ENCODE measurements at places on chromosomes 16 and 17.

GRCh38 chr17:73957564-73957963 lies 245.9 kb upstream of the RPL38 start:
- DNase-seq: no peak

- no peak for DNase-seq
These were observed 4.4 kb downstream of the HDAC5 start for GRCh38 chr17:44119062-44119461.

GRCh38 chr17:72145962-72146361 lies 25.1 kb downstream of the SOX9 start:
- no peak for DNase-seq

DNA sequence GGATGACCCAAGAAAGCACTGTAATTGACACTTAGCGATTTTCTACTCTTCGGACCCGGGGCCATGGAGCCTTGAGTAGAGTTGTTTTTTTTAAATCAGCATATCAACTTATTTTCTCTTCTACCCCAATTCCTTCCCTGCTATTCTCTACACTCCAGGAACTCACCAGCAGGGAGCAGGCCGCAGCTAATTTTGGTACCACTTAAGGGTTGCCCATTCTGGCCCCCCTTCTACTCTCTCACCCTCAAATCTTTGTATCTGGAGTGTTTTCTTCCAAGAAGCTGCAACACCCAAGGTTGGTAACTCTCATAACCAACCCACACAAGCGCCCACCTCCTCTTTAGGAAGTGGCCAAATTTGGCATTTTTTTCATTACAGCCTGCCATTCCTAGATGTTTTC lies 5.5 kb upstream of the ERAL1 start:
- no peak for DNase-seq

DNA sequence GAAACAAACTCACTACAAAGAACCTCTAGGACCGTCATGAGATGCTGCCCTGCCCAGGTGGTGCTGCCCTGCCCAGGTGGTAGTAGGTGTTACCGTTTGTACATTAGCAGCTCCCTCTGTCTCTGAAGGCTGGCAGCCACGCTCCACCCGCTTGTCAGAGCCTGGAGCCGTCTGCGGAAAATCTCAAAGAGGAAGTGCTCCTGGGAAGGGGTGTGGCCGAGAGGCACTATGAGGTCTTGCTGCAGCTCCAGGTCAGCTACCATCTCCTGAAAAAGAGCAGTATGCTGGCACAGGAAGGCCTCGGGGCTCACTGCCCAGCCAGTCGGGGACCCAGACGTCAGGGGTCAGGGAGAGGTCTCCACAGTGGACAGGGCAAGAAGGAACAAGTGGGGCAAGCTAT lies 28.3 kb downstream of the ZNF276 start:
- DNase-seq: no peak

- peak; percentile 4 for DNase-seq
These were observed 21.3 kb upstream of the HEXD start for GRCh38 chr17:82396601-82397435.

GRCh38 chr17:63039899-63040602 lies 74.0 kb downstream of the TANC2 start:
- no peak for DNase-seq

GRCh38 chr16:77684181-77684526 lies 38.2 kb upstream of the NUDT7 start:
- no peak for DNase-seq

- DNase-seq: no peak
These were observed 481 bp downstream of the CNTROB start for GRCh38 chr17:7932483-7932891.

- no peak for DNase-seq
These were observed 1.6 kb upstream of the SLC5A10 start for GRCh38 chr17:18950346-18950745.

GRCh38 chr16:68319185-68319908 lies 8.5 kb downstream of the PRMT7 start:
- no peak for DNase-seq

- DNase-seq: no peak
These were observed 10.8 kb downstream of the CDH5 start for GRCh38 chr16:66377324-66377723.

DNA sequence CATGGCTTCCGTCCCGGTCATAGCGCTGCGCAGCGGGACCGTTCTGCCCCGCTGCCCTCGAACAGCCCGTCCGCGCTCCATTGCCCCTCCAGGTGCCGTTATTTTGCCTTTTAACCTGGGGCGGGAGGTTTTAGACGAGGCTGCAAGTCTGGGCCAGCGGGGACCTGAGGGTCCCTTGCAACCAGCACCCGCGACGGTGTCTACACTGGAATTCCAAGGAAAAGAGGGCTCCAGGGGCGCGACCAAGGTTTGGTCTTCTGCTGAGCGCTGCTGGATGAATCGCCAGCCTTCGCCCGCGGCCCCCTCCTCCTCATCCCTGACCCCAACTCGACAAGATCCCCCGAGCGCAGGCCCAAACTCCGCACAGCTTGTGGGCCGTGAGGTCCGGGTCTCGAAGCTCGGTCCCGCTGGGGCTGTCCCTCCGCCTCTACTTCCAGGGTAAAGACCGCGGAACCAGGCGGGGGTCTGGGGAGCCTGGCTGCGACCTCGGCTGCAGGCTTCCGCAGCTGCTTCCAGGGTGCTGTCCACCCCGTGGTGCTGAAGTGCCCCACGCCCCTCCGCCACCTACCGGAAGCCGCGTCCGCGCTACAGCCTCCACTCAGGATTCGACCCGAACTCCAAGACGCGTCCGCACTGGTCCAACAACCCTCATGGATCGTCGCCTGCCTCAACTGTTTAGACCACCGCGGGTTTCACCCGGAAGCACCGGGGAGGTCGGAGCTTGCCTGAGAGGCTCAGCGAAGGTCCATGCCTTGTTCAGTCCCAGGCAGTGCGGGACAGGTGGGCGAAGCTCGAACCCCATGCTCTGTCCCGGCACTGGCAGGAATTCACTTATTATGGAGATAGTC lies 10.1 kb upstream of the CA4 start:
- DNase-seq: peak; percentile 85

DNA sequence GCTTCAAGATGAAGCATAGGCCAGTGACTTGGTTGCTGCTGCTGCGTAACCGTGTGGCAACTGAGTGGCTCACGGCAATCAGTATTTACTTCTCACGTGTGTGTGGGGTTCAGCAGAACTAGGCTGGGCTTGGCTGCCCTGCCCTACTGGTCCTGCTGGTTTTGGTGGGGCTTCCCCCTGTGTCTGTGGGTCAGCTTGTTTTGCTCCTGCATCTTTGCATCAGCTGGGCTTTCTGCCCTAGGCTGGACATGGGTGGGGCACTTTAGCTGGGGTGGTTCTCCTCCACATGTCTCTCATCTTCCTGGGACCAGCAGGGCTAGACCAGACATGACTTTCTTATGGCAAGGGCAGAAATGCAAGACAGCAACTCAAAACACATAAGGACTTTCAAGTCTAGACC lies 550.5 kb downstream of the MAF start:
- no peak for DNase-seq

DNA sequence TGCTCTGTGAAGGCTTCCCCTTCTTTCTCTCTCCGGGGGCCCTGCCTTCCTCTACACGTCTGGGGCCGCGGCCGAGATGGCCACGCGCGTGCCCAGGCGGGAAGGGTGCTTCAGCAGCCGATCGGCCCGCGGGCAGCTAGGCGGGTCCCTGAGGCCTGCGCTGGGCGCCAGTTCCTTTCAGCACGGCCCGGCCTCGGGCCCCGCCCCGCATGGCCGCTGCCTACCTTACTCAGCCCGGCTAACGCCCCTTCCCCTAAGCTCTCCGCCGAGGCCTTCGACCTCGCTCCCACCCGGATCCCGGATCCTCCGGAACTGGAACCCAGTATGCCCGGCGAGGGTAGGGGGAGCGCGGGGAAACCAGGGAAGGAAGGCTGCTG lies 335 bp downstream of the TMEM11 start:
- no peak for DNase-seq

DNA sequence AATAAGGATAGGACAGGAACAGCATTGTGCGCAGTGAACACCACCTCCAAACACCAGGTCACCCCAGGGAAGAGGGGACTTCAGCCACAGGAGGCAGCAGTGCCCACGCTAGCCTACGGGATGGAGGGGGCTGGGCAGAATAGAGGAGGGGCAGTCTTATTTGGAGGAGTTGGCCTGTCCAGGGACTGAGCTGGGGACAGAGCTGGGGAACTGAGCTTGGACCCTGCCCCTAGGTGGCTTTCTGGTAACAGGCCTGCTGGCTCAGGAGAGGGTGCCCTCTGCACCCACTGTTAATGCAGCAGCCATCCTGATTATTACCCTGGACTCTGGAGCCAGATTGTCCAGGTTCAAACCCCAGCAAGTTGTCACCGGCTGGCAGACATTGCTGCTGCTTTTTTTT lies 9.3 kb downstream of the CCDC102A start:
- DNase-seq: no peak

DNA sequence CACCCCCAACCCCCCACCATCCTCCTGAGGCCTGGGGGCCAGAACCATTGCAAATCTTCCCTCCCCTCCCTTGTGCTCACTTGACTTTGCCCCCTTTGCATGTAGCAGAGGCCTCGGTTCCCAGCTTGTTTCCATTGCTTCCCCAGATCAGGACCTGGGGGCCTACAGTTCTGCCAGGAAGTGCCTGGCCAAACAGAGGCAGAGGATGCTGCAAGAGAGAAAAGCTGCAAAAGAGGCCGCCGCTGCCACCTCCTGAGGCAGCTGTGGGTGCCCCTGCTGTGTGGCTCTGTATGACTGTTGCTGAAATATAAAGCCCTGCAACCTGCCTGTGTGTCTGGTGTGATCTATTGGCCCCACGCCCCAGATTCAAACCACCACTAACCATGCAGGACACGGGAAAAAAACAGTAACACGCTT lies 2.3 kb downstream of the NDUFB10 start:
- DNase-seq: no peak

GRCh38 chr17:57589151-57590034 lies 155.7 kb downstream of the CCDC182 start:
- no peak for DNase-seq

DNA sequence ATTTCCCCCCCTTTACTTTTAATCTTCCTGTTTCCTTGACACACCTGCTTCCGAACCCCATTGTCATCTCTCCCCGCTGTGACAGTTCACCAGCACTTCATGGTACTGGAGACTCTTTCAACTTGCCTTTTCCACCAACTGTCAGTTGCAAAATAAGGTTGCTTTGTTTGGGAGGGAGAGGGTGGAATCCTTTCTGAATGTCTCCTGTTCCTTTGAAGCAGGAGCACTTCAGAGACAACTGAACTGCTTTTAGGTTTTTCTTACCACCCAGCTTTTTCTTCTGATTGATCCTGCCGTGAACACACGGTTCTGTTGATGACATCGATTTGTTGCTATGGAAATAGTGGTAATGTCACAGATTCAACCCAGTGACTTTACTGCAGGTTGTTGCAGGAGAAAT lies 42.0 kb downstream of the RPA1 start:
- no peak for DNase-seq

- DNase-seq: no peak
These were observed 53.9 kb downstream of the ADCY9 start for GRCh38 chr16:4062212-4062802.

GRCh38 chr17:58492238-58493121 lies 4.3 kb upstream of the HSF5 start:
- no peak for DNase-seq

GRCh38 chr17:66930933-66931332 lies 33.6 kb upstream of the CACNG4 start:
- no peak for DNase-seq

DNA sequence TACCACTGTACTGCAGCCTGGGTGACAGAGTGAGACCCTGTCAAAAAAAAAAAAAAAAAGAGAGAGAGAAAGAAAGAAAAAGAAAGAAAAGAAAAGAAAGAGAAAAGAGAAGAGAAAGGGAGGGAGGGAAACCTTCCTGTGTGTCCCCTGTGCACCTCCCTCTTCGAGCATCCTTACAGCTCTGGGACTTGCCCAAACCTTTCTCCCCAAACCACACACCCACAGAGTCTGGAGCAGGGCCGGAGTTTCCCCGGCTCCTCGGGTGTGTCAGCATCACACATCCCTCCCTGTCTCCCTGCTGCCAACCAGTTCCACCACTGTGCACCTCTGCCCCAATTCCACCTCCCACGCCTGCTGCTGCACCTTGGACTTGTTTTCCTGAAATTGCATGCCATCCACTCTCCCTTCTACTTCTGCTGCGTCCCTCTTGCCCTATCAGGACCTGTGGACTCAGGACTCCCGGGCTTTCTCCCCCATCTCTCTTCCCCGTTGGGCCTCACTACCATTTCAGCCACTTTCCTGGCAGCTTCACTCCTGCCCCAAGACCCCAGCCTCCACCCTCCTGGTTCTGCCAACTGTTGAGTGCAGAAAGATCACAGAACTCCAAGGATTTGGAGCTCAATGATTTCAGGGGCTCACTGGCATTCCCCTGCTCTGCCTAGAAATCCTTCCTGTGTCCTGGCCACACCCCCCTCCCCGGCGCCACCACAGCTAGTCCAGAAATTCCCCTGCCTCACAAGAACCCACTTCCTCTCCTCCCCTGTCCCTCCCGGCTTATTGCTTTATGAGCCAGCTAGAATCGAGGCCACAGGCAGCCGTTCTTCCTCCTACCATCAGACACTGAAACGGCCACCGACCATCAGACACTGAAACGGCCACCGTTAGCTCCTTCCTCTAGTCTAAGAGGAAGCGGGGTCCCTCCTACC lies 3.7 kb upstream of the CDK3 start:
- DNase-seq: peak; percentile 67

DNA sequence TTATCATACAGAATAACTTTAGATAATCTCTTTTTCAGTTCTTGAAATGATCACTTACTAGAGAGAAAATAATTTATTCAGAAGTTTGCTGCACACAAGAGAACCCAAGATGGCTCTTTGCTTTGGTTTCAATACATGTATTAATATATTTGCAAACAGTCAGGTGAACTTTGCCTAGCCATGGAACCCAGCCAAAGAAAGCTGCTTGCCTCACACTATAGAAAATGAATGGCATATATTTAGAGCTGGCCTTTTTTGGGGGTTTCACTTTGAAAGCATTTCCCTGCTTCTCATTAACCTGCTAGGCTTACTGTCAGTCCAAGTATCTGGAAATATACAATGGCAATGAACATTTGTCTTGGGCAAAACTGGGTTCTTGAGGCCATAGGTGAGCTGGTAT lies 75.3 kb downstream of the MRTFB start:
- DNase-seq: no peak

GRCh38 chr17:37064206-37064605 lies 115.5 kb downstream of the AATF start:
- DNase-seq: no peak

DNA sequence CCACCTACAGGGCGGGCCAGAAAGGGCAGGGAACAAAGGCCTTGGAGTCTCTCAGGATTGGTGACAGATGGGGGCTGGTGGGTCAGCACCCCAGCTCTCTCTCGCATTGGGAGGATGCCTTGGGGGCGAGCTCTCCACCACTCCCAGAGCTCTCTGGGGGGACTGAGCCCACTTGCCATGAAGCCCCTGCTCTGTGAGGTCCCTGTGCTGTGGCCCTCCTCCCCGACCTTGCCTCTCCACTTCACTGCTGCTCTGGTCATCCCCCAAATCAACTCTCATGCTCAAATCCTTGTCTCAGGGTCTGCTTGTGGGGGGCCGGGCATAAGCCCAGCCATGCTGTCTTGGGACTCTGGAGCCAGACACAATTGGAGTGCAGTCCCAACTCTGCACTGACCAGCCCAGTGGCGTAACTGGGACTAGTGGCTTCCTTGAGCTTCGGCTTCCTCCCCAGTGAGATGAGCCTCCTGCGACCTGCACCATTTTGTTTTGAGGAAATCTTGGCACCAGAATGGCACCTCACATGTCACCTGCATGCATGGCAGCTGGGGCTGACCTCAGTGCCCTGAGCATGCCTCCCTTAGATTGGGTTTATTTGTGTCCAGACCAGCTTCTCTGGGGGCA lies 184.5 kb downstream of the IRF8 start:
- no peak for DNase-seq

- DNase-seq: peak; percentile 54
These were observed 146.4 kb upstream of the KCNJ16 start for GRCh38 chr17:69928611-69929010.
